ENCODE measurements at places on chromosomes 5 and 9.
A peak's percentile ranks its signal among the peaks of the same experiment; 100 is the strongest.

GRCh38 chr5:17374973-17375742, 122.9 kb upstream of the TAF11L2 start:
- no peak overlapping the region for H3K27ac ChIP-seq
- H3K36me3 ChIP-seq, result no peaks in the 10 kb centered on the region
- peak; percentile 49 for DNase-seq

- no peak overlapping the region for H3K4me3 ChIP-seq
- no peaks in the 10 kb centered on the region for H3K36me3 ChIP-seq
- peaks cover 16% of the 10 kb centered on the region for H3K4me1 ChIP-seq
- no peak for DNase-seq
- H3K27ac ChIP-seq, result no peak overlapping the region
- no peaks in the 10 kb centered on the region for H3K27me3 ChIP-seq
These were observed 68.1 kb upstream of the ERBIN start for GRCh38 chr5:65858316-65858715.

GRCh38 chr5:171494452-171495121, 75.1 kb downstream of the FGF18 start:
- H3K36me3 ChIP-seq, result no peaks in the 10 kb centered on the region
- H3K27me3 ChIP-seq, result no peaks in the 10 kb centered on the region
- peak; percentile 86 for DNase-seq
- 0 out of 2 replicates have a peak overlapping the region, but pooled peaks have one; percentile 4 for H3K4me3 ChIP-seq

DNA sequence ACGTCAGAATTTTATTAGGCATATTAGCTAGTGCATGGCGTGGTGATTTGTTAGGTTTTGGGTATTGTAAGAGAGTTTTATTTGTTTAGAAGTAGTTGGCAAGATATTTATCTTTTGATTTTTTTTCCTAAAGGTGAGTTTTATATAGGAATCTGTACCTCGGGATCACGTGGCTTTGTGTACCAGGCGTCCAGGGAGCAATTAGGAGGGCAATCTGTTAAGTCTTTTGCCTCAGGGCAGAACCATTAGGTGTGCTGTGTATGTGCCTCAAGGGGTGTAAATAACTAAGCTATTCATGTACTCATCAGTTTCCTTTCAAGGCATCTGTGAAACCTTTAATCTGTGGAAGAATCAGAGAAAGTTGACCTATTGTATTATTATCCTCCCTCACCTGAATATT, 39.4 kb downstream of the ZSWIM6 start:
- no peak overlapping the region for H3K4me3 ChIP-seq
- H3K27me3 ChIP-seq, result no peaks in the 10 kb centered on the region
- no peak overlapping the region for H3K27ac ChIP-seq
- no peaks in the 10 kb centered on the region for H3K36me3 ChIP-seq

GRCh38 chr5:167723254-167723871, 568.1 kb upstream of the WWC1 start:
- peaks cover 4% of the 10 kb centered on the region for H3K4me1 ChIP-seq
- H3K27ac ChIP-seq, result no peak overlapping the region
- H3K36me3 ChIP-seq, result no peaks in the 10 kb centered on the region
- no peaks in the 10 kb centered on the region for H3K27me3 ChIP-seq

Data from SK-N-SH (cell line).